Coronary artery (tissue), 2 donors: ENCODE measurements at places on chromosomes 6 and 20.

DNA sequence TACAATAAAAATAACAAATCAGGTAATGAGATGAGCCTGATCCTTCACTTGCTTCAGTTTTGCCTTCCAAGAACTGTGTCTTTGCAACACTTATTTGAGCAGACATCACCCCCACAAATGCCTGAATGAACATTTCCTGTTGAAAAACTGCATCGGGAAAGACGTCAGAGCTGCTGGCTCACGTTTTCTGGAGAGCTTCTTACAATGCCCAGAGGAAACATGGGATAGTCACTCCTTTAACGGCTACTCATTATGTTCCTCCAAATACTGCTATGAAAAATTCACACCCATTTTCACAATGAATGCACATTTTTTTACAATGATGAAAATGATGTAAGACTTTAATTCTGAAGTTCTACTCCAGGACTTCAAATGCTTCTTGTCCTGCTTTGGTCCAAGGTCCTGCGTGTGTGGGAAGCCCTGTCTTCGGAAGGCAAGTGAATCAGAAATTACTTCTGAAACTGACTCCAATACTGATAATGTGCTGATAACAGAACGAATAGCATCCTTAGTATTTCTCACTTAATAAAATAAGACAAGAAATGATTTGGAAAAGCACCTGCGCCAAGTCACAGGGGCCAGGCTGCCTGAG lies 238.0 kb downstream of the ANKRD60 start:
- no peak for DNase-seq

GRCh38 chr6:106247733-106248132 lies 77.8 kb downstream of the ATG5 start:
- DNase-seq = no peak

GRCh38 chr20:56925082-56925830 lies 296.1 kb downstream of the TFAP2C start:
- DNase-seq = no peak

DNA sequence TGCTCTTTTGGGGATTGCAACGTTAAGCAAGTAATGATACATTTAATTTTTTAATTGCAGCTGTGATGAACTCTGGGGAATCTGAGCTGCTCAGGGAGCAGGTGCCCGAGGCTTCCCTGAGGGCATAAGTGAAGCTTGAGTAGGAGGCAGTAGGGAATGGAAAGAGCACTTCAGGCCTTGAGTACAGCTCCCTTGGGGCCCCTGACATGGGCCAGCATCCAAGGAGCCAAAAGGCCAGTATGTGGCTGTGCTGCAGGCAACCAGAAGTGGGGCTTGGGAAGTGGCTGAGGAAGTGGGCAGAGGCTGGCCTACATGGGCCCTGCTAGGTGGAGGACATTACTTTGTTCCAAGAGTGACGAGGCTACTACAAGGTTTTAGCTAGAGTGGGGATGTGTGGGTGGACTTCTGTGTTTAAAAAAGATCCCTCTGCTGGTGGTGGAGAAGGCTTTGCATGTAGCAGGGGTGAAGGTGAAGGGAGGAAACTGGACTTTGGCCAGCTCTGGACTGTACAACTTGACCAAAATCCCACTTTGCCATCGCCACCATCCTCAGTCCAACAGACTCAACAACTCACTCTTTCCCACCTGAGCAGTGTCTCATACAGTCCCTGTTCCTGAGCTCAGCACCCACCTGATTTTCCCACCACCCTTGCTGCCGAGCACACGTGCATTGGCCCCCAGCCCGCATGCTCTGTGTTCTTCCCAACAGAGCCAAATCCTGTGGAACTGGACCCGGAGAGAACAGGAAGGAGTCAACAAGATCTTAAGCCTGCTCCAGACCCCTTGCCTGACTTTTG lies 10.9 kb upstream of the ZNF831 start:
- no peak for DNase-seq

- DNase-seq = no peak
Measured at GRCh38 chr20:4043796-4044195, 28.4 kb upstream of the RNF24 start.

GRCh38 chr6:44629636-44630035 lies 242.1 kb downstream of the CDC5L start:
- DNase-seq = no peak

- no peak for DNase-seq
Measured at GRCh38 chr6:161409353-161409752, 135.5 kb upstream of the AGPAT4 start.

- DNase-seq = no peak
Measured at GRCh38 chr6:1311400-1312202, at the start of gene FOXQ1. FOXQ1 (plus strand) TSS chr6:1312098; CDS start chr6:1312705, 607 bp downstream.

DNA sequence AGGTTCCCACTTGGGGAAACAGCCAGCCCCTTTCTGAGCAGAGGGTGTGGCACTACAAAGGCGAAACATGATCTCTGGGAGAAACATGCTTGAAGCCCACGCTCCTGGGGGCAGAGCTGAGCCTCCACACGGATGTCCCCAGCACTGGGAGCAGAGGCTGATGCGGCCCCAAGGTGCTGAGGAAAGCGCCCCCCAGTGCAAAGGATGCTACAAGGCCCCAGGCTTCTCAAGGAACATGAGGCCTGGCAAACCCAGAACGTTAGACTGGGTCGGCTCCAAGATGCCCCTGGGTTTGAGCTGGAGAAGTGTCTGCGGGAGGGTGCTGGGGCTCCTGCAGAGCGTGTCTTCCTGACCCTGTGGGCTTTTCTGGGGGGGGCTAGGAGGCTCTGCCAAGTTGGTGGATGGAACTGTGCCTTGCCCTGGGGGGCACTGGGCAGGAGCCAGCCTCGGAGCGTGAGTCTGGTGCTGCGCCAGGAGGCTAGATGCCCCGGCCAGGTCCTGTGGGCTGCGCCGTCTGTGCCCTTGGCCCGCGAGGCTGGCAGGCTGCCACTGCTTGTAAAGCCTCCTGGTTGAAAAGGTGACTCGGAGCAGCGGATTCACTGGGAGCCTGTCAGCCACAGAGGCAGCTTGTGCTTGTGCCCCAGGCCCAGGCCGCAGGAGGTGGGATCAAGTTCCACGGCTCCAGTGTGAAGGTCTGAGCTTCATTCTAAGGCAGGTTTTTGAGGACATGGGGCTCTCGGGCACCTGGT lies 8.1 kb downstream of the SYNJ2 start:
- DNase-seq = no peak

DNA sequence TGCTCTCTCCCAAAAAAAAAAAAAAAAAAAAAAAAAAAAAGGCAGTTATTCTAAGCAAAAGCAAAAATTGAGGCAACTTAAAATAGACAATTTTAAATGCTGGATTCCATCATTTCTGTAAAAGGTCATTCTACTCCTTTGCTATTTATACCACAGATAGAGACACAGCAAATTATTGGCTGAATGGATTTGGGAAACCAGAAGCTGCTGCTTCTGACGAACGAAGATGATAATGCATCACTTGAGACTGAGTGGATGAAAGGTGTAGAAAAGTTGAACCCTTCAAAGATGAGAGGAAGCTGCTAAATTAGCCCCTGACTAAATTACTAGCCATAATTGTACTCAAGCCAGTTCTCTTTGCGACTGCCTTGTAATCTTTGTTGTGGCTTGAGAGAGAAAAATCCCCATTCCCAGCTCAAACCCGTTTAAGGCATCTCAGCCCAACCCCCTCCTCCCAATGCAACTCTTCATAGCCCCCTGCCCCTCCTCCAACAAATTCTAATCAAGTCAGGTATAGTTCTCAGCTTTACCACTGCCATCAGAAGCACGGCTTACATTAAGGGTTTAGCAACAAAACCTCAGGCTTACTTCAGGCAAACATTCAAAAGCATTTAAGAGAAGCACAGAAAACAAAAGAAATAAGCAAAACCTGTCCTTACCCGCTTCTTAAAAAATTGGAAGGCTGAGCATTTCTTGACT lies 1.0 kb downstream of the SGK1 start:
- no peak for DNase-seq

GRCh38 chr20:17485017-17485416 lies 46.2 kb downstream of the BFSP1 start:
- DNase-seq = no peak

- no peak for DNase-seq
Measured at GRCh38 chr6:42007286-42008137, 42.8 kb upstream of the TAF8 start.

- no peak for DNase-seq
Measured at GRCh38 chr20:48820649-48820973, 7.2 kb downstream of the PREX1 start.

GRCh38 chr6:113825781-113826180 lies 31.4 kb upstream of the MARCKS start:
- DNase-seq = no peak

GRCh38 chr20:50023116-50023805 lies 40.5 kb downstream of the SNAI1 start:
- no peak for DNase-seq

- no peak for DNase-seq
Measured at GRCh38 chr6:121260651-121261102, 73.6 kb downstream of the TBC1D32 start.

GRCh38 chr6:125174626-125175025 lies 21.1 kb downstream of the TPD52L1 start:
- no peak for DNase-seq

GRCh38 chr6:32046450-32047083 lies 8.4 kb downstream of the CYP21A2 start:
- DNase-seq = no peak

DNA sequence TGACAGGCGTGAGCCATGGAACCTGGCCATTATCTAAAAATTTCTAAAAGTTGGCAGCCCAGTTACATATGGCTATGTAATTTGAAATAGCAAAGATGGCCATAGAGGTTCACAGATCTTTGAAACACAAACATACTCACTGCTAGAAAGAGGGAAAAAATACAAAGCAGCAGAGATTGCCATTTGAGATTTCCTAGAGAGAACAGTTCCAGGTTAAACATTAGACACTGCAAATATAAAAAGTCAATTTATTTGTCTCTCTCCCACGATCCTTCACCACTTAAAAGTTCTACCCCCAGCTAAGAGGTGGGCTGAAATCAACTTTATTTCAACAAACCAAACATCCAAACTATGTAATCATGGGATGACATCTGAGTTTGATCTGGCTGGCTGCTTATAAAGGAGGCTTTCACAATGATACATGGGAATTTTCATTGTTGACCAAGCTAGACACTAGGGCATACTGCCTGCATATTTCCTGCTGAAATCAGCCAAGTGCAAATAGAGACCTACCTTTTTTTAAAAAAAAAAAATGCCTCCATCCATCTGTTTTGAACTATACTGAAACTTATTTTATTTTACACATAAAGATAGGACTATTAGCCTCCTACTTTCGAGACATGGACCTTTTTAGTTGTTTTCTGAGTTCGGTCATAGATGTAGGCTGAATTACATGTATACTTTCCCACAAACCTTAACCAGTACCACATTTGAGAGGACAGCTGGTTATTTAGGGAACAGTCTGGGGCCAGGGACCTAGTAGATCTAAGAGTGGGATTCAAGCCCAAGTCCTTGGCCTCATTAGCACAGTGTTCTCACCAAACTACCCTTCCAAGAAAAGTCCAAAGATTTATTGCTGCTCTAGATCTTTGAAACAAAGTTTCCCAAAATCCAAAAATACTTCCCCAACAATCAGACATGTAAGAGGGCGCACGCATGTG lies 16.6 kb downstream of the DCDC2 start:
- no peak for DNase-seq

DNA sequence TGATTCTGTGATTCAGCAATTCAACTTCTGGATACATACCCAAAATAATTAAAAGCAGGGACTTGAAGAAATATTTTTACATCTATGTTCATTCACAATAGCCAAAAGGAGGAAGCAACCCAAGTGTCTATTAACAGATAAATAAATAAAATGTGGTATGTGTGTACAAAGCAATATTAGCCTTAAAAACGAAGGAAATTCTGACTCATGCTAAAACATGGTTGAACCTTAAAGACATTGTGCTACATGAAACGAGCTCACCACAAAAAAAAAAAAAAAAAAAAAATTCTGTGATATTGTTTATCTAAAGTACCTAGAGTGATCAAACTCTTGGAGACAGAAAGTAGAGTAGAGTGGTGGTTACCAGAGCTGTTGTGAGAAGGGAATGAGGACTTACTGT lies 54.8 kb upstream of the TFAP2D start:
- DNase-seq = no peak

DNA sequence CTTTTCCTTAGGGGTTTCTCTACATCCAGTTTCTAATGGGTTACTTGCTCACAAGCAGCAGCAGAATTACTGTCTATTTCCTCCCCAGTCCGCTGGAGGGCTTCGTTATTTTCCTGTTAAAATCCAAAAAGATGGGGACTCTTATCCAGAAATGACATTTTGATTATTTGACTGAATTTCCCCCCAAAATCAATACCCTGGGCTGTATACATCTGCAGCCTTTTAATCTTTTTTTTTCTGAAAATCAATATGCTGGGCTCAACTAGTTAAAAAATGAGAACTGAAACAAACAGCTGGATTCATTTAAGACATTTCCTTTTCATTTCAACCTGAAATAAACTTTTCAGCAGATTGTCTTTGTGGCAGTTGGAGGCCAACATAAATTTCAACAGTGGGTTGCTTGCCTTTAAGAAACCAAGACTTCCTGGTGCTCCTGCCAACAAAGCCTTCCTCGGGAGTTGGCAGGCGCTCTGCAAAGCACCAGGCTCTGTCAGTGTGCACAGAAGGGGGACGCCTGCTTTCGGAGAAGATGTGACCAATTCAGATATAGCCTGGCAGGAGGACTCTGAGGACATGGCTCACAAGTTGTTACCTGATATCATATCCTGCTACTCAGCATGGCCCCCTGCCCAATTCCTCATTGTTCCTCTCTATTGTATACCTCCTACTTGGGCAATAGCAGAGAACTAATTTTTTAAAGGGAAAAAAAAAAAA lies 204.7 kb upstream of the ARG1 start:
- DNase-seq = no peak

- DNase-seq = no peak
Measured at GRCh38 chr6:21438986-21439352, 154.6 kb upstream of the SOX4 start.

DNA sequence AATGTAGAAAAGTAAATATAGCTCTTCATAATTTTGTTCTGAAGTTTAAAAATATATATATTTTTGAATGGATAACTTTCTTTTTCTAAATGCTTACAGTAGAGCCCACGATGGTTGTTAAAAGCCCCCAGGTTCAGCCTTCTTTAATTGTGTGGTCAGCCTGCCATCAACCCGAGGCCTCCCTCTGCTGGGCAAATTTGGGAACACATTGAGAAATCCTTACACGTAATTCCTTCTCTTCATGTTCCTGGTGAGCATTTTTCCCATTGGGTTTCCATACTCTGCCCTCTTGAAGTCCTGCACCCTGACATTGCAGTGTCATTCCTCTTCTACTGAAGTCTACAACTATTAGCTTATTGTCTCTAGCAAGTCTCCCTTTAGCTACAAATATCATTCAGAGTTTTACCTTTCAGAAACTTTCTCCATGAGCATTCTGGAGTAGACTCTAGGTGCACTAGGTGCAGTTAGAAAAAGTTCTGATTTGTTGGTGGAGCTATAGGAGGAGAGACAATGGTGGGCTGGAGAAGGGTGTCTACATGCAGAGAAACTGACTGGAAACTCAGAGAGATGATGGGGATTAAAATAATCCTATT lies 40.6 kb downstream of the TRIM38 start:
- no peak for DNase-seq

DNA sequence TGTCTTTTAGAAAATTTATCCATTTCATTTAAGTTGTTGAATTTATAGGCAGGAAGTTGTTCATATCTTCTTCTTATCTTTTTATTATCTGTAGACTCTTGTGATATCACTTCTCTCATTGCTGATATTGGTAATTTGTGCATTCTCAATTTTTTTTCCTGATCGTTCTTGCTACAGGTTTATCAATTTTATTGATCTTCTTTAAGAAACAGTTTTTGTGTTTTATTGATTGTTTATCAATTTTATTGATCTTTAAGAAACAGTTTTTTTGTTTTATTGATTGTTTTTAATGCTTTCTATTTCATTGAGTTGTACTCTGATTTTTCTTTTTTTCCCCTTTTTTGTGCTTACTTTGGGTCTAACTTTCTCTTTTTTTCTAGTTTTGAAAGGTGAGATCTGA lies 23.8 kb upstream of the SLC22A2 start:
- DNase-seq = no peak

GRCh38 chr6:121426686-121427085 lies 8.8 kb upstream of the GJA1 start:
- DNase-seq = no peak
